ENCODE measurements at places on chromosomes 13 and 19.
A peak's percentile ranks its signal among the peaks of the same experiment; 100 is the strongest.

DNA sequence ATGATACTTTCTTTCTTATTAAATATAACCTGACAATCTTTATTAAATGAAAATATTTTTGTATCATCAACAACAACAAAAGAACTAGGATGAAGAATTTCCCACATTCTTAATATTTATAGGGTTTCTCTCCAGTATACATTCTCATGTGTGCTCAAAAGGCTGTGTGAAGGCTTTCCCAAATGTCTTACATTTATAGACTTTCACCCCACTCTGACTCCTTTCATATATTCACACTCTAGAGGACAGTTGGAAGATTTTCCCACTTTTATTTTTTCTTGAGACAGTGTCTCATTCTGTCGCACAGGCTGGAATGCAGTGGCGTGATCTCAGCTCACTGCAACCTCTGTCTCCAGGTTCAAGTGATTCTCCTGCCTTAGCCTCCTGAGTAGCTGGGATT is 22.4 kb downstream of the ZNF14 start:
- DNase-seq, result no peak

- no peak for DNase-seq
These were observed 314.1 kb downstream of the ZNF536 start for GRCh38 chr19:30686176-30686820.

DNA sequence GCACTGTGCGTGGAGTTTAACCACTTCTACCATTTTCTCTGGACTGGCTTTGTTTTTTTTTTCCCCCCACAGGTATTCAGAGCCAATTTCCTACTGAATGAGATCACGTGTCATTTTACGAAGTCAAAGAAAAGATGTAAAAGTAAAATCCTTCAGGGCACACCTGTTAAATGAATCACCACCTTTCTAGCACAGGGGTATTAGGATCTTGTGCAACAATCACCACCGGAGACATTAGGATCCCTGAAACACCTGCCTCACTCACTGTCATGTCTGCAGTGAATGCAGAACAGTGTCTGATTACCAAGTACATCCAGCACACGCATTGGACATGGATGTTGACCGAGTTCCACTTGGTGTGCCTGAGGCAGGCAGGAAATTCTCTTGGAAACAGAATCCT is 17.2 kb downstream of the BRD4 start:
- DNase-seq, result no peak

GRCh38 chr13:106349080-106349931 is 186.2 kb downstream of the EFNB2 start:
- no peak for DNase-seq

DNA sequence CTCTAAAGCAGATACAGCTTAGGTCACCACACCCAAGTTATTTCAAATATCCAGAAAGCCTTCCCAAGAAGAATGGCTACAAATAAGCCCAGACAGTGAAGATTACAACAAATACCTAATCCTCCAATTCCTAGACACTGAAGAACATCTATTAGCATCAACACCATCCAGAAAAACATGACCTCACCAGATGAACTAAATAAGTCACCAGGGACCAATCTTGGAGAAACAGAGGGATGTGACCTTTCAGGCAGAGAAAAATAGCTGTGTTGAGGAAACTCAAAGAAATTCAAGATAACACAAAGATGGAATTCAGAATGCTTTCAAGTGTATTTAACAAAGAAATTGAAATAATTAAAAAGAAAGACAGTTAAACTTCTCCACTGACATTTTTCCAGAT is 15.0 kb upstream of the CLC start:
- DNase-seq, result no peak

GRCh38 chr13:109403012-109403421 is 383.4 kb downstream of the IRS2 start:
- no peak for DNase-seq

DNA sequence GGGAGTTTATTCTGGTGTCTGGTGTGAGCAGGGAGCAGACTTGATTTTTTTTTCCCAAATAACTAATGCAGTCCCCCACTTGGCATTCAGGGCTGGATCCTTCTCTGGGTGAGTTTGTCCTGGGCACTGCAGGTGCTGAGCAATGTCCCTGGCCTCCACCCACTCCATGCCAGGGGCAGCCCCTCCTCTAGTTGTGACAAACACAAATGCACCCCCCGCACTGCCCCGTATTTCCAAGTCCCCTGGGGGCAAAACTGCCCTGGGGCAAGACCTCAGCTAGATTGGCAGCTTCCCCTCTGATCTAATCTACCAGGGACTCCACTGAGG is 6.4 kb downstream of the MOB3A start:
- no peak for DNase-seq

DNA sequence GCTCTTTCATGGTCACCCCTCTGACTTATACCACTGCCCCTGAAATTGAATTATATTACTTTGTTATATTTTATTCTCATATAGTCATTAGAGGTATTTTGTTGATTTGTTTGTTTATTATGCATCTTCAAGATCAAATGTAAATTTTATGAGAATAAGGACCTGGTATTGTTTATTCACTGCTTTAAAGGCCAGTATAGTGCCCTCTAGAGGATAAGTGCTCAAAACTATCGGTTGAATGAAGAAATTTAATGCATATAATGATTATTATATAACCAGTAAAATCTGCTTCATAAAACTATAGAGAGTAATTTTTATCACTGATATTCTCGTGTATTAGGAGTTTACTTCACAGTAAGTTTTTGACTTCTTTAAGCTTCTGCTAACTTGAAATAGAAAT is 1401.9 kb downstream of the SLITRK1 start:
- DNase-seq, result no peak

DNA sequence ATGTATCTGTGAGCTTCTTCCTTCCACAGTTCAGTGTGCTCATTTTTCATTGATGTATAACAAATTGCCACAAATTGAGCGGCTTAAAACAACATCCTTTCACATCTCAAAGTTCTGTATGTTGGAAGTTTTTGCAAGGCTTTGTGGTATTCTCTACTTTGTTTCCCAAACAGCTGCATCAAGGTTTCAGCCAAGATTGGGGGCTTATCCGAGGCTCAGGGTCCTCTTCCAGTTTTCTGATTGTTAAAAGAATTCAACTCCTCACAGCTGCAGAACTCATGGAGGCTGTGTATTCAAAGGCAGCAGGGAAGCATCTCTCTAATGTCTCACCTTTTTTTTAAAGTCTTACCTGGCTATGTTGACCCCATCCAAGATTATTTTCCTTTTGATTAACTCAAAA is 1369.8 kb downstream of the PCDH9 start:
- no peak for DNase-seq

GRCh38 chr19:51927859-51928258 is 587 bp downstream of the ZNF613 start:
- no peak for DNase-seq

DNA sequence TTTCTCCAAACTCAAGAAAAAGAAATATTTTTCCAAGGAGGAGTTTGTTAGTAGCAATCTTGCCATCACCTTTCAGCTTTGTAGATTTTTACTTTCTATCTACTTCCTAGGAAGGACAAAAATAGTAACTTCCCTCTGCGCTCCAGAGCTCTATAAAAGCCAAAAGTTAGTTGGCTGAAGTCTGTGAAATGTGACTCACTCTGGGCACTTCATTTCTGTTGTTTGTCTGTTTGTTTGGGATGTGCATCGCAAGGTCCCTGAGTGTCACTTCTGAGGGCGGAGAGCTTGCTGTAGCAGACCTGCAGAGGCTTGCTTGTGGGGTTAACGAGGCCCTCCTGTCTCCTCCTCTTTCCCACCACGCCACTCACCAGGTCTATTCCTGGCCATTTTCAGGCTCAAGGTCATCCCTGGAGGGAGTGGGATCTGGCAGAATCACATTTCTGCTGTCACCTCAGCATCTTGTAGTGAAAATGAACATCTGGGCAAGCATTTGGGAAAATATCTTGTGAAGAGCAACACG is 307.6 kb downstream of the GPC6 start:
- no peak for DNase-seq

GRCh38 chr13:65468628-65469027 is 1761.5 kb downstream of the PCDH9 start:
- DNase-seq, result no peak

GRCh38 chr13:43401361-43401760 is 378.0 kb downstream of the DNAJC15 start:
- DNase-seq, result no peak

GRCh38 chr13:93794197-93794885 is 567.7 kb downstream of the GPC6 start:
- no peak for DNase-seq

- DNase-seq, result peak; percentile 42
These were observed 36.1 kb upstream of the TMEM255B start for GRCh38 chr13:113722921-113723320.

GRCh38 chr13:53052675-53053074 is 24.1 kb downstream of the OLFM4 start:
- DNase-seq, result no peak

DNA sequence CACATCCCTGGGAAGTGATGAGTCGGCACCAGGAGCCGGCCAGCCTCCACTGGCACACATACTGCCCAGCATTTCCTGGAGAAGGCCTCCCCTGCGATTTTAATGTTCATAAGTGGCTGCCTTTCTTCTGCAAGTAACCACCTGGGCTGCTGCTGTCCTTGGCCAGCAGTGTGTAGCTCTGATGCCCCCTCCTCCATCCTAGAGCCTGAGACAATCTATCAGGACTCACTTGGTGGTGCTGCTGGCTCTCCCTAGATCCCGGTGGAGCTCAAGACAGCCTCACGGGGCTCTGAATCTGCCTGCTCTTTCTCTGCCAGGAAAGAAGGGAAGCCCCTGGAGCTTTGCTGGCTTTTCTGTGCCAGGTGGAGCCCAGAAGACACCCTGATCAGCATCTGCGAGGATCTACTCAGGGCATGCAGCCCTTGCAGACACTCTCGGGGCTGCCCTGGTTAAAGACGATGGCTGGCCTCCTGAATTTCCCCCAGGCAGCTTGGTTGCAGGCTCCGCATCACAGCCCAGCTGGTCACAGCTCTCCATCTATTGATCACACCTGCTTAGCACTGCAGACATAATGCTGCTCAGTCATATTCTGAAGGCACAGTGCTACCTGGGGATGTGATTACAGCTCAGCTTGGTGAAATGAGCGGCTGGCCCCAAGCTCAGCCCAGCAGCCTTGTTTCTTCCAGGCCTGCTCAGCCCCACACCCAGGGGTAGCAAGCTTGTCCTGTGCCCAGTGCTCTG is 122.3 kb downstream of the ZDHHC20 start:
- DNase-seq, result no peak

DNA sequence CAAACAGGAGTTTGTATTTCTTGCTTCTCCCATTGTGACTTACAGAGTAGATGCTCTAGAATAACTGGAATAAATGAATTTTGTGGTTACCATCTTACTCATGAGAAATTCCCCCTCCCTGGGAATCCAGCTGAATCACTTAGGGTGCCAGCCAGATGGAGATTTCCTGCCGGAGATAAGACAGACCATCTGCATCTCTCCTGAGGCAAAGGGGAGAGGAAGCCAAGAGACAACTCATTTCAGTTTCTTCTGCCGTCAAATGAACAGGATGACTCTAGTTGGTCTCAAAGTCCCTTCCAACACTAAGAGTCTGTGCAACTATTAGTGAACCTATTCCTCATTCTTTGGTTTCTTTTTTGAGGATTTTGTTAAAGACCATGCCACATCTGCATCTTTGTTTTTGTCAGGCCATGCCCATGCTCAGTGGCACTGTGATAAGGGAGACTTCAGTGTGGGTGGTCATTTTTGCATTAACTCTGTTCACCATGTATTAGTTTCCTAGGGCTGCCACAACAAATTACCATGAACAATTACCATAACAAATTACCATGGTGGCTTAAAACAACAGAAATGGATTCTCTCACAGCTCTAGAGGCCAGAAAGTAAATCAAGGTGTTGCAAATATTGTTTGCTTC is 112.8 kb downstream of the NDFIP2 start:
- DNase-seq, result no peak

DNA sequence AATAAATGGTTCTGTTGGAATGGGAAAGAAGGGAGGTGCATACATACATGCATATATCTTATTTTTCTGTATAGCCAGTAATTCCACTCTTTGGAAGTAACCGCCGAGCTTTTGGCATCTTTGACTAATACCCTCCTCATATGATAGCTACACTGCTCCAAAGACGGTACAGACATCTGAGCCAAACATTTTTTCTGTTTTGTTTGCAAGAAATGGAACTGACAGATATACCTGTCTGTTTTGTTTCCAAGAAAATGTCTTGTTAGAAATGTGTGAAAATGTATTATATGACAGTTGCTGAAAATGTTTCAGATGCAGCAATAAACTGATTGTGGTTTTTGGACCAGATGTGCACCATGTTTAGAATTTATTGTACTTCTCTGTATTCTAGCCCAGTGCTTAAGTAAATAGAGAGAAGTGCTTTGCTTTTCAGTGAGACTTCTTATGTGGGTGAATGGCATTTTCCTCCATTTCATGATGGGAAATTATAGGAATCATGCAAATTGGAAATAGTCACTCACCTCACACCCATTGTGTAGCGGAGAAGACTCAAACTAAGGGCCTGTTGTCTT is 396.9 kb downstream of the KCNRG start:
- no peak for DNase-seq

DNA sequence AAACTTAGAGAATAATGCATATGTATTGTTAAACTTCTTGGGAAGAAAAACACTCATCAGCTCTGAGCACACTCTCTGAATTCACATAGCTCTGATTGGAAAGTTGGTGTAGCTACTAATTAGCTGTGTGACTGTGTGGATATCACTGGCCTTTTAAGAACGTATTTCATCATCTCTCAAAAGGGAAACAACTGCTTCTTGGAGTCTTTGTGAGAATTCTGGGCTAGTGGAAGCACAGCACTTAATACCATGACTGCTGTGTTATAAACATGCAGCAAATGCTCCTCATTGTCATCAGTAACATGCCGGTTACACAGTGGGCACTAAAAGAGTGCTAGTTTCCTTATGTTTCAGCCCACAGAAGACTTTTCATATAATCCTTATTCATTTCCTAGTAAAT is 220.9 kb upstream of the CSNK1A1L start:
- DNase-seq, result no peak

GRCh38 chr19:37594982-37595382 is 306 bp downstream of the ZNF540 start:
- DNase-seq, result no peak

GRCh38 chr13:100535426-100536135 is 53.0 kb downstream of the GGACT start:
- DNase-seq, result no peak

DNA sequence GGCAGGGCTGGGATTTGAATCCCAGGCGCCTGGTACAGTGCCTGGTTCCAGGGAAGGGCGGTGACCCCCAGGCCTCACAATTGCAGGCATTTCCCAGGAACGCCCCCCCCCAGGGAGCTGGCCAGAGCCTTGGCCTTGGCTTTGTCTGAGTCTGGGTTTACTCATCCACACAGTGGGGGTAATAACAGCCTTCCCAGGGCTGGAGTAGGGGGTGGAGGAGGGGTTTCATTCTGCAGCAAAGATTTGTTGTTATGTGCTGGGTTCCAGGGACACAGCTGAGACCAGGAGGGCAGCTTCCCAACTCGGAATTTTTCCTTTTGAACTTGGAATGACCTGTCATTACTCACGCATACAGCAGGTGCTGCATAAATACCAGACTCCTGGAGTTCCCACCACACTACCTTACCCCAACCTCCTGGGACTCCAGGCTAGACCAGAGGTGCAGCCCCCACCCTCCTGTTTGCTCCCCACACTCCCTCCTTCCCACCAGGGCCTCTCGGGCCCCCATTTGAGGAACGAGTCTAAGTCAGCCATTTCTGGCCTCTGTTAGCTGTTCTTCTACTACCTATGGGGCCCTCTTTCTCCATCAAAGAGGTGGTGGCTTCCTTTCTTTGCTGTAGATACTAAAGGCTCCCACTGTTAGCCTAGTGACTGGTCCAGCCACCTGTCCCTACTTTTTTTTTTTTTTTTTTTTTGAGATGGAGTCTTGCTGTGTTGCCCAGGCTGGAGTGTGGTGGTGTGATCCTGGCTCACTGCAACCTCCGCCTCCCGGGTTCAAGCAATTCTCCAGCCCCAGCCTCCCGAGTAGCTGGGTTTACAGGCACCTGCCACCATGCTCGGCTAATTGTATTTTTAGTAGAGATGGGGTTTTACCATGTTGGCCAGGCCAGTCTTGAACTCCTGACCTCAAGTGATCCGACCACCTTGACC is 1.6 kb upstream of the ADAMTS10 start:
- DNase-seq, result peak; percentile 43
